ENCODE measurements at places on chromosomes 5 and 9. TPM values are rescaled to one million over a fixed set of nuclear protein-coding genes. Genes with fewer than 3 reads are reported as not detected.

KIF24 gene
- total RNA-seq = 5.7 TPM

ARHGEF37 gene
- total RNA-seq = 2.1 TPM

TMEM215 gene
- total RNA-seq = 0.52 TPM

FAT2 gene
- total RNA-seq = under 0.01 TPM

C9orf153 gene
- 1.6 TPM for total RNA-seq

DOLPP1 gene
- 5.2 TPM for total RNA-seq

BASP1 gene
- 12.5 TPM for total RNA-seq

STING1 gene
- total RNA-seq = 14.6 TPM

ZNF366 gene
- total RNA-seq = 1.6 TPM

PCDHA3 gene
- total RNA-seq = not detected

PCDHGA7 gene
- total RNA-seq = 3.7 TPM

CCL21 gene
- 15.7 TPM for total RNA-seq

SUSD3 gene
- 2.6 TPM for total RNA-seq

PCDHGA1 gene
- total RNA-seq = 0.52 TPM

MELK gene
- total RNA-seq = 6.3 TPM

ZFR gene
- total RNA-seq = 67.8 TPM

IER5L gene
- total RNA-seq = 16.7 TPM

UBAP2 gene
- 121 TPM for total RNA-seq

TAS2R1 gene
- not detected for total RNA-seq

OTP gene
- not detected for total RNA-seq

ALDH1B1 gene
- total RNA-seq = 11.5 TPM

Measured in skeletal muscle tissue (tissue), 5 donors.